ENCODE measurements at places on chromosomes 1 and 21.

- DNase-seq = no peak
Measured at GRCh38 chr1:81550753-81551152, 250.0 kb upstream of the ADGRL2 start.

GRCh38 chr1:97875996-97876395 is 44.8 kb downstream of the DPYD start:
- no peak for DNase-seq

DNA sequence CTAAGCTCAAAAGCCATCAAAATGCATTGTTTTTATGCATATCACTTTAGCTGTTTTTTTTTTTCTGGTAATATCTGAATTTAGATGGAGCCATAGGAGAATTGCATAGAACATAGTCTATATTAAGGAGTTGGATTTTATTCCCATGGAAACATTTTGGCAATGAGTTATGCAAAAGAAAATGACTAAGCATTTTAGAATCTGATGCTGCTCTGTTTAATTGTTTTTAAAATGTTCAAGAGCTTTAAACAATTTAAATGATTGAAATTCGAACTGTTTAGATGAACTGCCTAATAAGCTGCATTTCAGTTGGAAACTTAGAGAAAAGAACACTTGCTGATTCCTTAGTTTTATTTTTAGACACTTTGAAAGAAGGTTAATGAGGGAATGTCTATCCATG is 1531.5 kb upstream of the B3GALT2 start:
- DNase-seq = no peak

DNA sequence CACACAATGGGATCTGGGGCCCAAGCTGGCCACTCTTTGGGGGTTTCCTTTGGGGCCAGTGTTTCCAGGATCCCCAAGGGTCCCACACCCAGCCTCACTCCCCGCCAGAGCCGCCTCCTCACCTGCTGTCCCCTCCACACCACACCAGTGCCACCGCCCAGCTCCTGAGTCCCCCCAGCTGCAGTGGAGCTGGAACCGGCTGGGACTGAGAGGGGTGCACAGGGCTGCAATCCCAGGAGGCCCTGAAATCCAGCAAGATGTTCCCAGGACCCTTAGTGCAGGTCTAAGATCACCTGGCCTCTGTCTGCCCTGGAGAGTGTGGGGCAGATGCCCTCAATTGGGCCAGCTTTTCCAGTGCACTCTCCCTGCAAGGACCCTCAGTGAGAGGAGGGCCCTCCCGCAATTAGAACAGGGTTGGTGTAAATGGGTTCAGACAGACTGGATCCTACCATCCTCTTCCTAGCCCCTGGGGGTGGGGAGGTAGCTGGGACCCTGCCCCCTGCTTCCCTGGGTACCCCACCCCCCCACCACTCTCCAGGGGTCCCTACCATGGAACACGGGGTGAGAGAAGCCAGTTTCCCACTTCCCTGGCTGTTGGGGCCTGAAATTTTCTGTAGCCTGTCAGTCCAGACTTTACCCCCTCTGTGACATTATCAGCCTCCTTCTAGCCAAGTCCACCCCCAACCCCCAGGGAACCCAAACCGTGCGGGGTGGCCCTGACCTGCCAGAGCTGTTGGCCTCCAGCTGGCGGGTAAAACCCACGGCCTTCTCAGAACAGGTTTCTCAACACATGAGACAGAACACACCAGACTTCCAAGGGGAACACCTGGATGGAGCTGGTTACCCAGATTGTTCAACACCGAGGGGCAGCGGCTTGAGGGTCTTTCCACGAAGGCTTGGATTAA is 7.0 kb downstream of the KRTAP10-12 start:
- DNase-seq = no peak
